ENCODE measurements at places on chromosomes 2 and 18. TPM values are rescaled to one million over a fixed set of nuclear protein-coding genes. Genes with fewer than 3 reads are reported as not detected.

DNA sequence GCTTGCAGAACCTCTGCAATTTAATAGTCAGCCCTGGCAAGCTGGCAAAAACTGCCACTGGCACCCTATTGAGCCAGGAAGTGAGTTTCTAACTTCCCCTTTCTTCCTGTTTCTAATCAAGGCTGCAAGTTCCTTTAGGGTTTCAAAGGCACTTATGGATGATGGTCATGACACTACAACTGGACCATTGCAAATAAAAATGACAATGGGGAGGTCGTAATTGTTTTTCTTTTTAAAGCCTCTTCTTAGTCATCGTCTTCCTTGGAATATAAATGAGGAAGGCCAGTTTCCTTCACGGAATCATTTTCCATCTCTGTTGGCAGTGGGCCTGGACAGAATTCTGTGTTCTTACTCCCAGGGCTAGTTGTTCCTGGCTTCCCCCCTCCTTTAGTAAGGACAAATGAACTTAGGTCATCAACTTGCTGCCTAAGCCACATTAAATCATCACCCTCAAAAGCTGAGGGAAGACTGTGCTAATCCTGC is 35.8 kb downstream of the SH3RF3 start:
- no peak for DNase-seq

- peak; percentile 70 for DNase-seq
Observed at GRCh38 chr18:45837283-45838070, 12.0 kb downstream of the SIGLEC15 start.

TMEM17 gene
- total RNA-seq: 1.7 TPM

RAB27B gene
- total RNA-seq: 0.30 TPM

GRCh38 chr2:139142252-139142880 is 362.2 kb upstream of the NXPH2 start:
- DNase-seq: no peak

DNA sequence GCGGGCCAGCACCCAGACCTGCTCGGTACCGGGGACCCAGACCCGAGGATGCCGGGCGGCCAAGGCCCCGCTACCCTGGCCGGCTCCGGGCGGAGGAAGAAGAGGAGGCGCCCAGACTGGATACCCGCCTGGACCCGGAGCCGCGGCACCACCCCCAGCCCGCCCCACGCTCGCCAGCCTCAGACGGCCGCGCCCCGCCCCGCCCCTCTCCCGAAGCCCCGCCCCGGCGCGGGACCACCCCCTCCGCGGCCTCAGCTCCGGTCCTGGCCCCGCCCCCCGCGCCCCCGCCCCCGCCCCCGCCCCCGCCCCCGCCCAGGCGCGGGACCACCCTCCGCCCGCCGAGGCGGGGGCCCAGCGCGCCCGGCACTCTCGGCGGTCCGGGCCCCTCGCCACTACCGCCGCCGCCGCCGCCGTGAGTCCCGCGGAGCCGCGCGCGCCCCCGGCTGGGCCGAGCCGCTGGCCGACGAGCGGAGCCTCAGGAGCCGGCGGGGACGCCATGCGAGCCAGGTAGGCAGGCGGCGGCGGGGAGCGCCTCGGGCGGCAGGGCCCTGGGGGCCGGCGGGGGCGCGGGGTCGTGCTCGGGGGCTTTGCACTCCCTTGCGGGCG is at the start of gene SH3BP4:
Gene SH3BP4, plus strand, starts transcription at position 354 of the 606 bp plus-strand sequence. CDS start 82,986 bp downstream, outside the sequence.
- DNase-seq: peak; percentile 89

DOK1 gene
- total RNA-seq: 3.8 TPM

TMEM150A gene
- total RNA-seq: 9.5 TPM

GKN2 gene
- not detected for total RNA-seq

DNA sequence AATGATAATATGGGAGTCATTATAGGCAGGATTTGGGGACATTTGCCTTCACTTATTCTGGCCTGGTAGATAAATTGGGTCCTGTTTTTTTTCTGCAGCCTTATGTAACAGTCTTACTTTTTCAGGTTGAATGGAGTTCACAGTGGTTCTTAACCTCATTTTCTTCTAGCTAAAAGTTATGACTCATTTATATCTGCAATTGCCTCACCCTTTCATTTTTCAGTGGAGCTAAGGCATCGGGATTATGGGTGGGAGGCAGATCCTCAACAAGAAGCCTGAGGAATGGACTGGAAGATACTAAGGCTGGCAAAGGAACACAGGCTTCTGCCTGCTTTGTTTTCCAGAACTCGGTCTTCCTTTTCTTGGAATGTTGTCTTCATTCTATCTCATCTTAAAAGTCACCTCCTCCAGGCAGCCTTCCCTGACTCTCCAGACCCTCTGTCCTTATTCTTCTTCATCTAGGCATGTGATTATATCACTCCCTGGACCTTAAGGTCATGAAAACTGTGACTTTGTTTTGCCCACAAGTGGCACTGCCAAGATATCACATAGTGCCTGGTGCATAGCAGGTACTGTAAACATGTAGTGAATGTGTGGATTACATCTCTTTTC is 41.0 kb upstream of the ACSL3 start:
- DNase-seq: no peak

CCL20 gene
- not detected for total RNA-seq

FRZB gene
- total RNA-seq: 1.4 TPM

BCS1L gene
- total RNA-seq: 47.6 TPM

DNA sequence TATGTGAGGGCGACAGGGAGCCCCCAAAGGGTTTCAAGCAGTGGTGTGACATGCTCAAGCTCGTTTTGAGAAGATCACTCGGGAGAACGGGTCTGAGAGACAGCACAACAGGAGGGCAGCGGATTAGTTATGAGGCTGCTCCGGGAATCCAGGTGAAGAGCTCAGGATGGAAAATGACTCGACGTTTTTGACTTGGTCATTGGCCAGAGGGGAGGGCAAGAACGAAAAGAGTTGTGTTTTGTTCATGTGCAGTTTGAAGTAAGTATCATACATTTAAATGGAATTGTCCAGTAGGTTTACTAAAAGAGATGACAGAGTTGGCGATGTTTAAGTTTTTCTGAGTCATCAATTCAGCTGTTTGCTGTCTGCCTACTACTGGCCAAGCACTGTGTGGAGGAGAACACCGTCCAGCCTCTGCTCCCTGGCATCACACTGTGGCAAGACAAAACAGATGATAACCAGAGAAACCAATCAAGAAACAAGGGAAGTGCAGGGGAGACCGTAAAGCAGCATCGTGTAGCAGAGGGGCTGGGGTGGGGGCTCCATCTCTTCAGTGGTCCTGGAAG is 25.3 kb upstream of the ANXA4 start:
- DNase-seq: no peak

Data from Right ventricle myocardium superior (tissue), 1 donor.